ENCODE measurements at places on chromosomes 4 and X.
A peak's percentile ranks its signal among the peaks of the same experiment; 100 is the strongest.

DNA sequence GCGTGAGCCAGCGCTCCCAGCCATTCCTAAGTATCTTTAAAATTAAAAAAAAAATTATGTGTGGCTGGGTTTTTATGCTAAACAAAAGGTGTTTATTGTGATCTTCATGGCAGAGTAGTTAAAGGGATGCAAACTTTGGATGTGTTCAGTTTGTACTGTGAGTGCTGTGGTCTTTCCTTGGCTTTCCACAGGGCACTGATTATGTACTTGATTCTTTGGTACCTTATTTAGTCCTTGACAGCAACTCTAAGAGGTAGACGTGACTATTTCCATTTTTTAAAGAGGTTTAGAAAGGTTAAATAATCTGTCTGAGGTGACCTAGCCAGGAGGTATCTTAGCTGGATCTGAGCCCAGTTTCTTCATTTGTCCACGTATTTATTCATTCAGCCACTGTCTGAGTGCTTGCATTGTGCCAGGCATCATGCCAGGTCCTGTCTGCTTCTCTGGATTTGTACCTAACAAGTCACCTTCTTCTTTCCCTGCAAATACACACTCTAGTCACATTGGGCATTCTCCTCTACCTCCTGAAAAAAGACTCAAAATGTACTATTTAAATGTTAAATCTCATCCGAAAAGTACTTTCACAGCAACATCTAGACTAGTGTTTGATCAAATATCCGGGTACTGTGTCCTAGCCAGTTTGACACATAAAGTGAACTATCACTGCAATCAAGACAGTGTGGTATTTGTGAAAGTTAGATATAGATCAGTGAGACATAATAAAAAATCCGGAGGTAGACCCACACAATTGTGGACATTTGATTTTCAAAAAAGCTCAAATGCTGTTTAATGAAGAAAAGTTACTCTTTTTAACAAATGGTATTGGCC is 31.5 kb downstream of the WWC2 start:
- DNase-seq: no peak

- no peak for DNase-seq
These were observed 53.0 kb upstream of the DAPP1 start for GRCh38 chr4:99763635-99764101.

DNA sequence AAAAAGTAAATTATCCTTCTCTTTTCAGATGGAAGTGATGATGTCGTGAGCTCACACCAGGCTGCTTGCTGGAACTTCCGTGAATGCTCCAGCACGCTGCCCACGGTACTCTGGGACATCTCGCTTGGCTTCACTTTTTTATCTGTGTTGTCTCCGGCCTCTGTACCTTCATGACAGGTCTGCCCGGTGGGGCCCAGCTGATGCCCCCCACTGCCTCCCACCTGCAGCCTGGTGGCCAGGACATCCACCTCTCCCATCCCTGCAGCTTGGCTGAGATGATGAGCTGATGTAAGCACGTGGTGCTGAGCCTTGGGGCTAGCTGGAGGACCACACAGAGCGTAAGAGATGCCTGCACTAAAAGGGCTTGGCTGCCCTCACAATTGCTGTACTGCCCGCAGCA is 59.0 kb upstream of the HELT start:
- DNase-seq: no peak

DNA sequence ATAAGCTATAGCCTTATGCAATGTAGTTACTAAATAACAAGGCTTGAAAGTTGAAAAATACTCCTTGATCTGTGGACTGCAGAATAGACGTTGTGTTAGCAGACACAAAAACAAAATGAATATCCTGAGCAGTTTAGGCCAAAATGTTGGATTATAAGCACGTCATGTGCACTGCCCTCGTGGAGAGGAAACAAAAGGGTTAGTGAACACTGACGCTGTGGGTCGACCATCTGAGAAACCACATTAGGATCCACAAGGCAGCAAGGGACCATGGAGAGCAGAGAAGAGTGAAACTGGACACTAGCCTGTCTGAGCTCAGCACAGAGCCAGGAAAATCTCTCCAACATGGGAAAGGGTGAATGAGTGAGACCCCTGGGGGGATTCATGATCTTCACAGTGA is 145.3 kb downstream of the DTHD1 start:
- no peak for DNase-seq

DNA sequence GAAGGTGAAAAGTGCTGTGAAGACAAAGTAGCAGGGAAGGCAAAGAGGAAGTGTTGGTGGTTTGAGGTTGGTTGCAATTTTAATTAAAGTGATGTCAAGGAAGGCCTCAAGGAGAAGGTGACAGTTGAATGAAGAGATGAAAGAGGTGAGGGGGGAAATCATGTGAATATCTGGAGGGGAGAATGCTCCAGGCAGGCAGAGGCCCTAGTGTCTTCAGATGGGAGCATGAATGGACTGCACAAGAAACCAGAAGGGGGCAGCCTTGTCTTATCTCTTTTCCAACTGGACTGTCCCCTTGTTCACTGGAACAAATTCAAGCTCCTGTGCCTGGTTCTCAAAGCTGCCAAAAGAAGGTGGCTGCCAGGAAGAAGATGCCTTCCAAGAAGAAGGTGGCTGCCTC is 68.4 kb downstream of the MAOB start:
- DNase-seq: no peak

- peak; percentile 95 for DNase-seq
These were observed 54.3 kb downstream of the IGFBP7 start for GRCh38 chr4:57055886-57056285.

- DNase-seq: no peak
These were observed 279.8 kb downstream of the DHRSX start for GRCh38 chrX:2220829-2221567.

GRCh38 chr4:113270520-113271319 is 221.3 kb downstream of the ANK2 start:
- no peak for DNase-seq

DNA sequence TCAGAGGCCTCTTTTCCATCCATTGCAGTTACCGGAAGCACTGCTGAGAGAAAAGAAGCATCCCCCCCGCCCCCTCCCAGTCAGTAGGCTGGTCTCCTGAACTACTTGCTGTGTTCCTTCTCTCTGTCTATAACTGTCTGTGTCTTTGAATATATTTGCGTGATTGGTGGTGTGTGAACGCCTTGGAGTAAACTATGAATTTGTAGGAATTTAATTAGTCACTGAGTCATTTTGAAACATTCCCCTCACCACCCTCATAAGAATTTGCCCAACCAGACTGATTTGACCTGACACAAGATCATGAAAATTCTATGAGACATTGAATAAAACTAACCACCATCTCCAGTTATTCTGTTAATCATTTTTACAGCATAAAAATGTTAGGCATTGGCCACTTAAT is 6.7 kb upstream of the NXF3 start:
- no peak for DNase-seq

GRCh38 chr4:31220921-31221320 is 500.8 kb downstream of the PCDH7 start:
- DNase-seq: no peak

DNA sequence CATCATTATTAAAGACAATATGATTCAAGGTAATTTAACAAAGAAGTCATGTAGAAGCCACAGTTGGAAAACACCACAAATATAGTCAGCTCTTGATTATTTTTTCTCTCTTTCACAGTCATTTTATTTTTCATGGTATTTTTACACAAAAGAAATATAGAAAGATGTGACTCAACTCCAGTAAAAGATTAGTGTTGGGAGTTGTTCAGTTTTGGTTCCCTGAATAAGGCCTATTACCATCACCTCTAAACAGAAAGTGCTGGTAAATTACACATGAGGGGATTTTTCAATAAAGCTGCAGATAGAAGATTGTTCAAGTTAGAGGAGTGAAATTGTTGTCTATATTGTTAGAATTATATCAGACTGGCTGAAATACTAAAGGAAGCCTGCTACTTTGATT is 107.0 kb downstream of the DDIT4L start:
- no peak for DNase-seq

GRCh38 chr4:66574145-66574978 is 904.1 kb upstream of the EPHA5 start:
- no peak for DNase-seq

- no peak for DNase-seq
These were observed 942.3 kb upstream of the SLIT2 start for GRCh38 chr4:19309378-19309777.

- DNase-seq: no peak
These were observed 30.4 kb upstream of the RPL34 start for GRCh38 chr4:108589961-108590360.

DNA sequence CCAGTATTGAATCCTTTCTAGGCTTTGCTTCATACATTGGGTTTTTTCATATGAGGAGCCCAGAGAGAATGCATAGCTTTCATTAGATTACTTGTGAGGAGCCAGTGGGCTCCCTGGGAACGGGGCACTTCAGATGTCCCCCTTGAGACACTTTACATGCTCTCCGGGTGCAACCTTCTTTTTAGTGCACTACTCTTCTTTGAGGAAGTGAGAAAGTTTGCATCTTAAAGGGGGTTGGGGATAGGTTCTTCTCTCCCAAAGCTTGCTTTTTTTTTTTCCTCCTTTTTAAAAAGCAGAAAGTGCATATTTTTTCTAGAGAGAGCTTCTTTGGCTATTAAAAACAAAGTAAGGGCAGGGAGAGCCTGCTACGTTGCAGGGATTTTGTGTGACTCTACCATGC is 4.3 kb downstream of the HADH start:
- DNase-seq: no peak

DNA sequence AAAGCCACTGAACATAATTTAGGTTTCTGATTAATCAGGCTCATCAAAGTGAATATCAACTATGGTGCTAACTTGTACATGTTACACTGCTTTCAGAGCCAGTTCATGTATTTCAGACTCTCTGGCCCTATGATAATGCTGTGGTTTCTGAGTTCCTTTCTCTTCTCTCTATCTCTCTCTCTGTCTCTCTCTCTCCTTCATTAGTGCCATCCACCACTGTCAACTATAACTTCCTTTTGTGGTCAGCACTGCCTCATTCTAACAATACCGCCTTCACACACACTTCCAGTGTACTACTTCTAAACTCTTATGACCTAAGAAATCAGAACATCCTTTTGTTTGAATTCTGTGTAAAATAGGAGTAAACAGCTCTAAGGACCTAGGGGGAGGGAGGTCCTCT is 907.1 kb downstream of the RPA4 start:
- DNase-seq: no peak

DNA sequence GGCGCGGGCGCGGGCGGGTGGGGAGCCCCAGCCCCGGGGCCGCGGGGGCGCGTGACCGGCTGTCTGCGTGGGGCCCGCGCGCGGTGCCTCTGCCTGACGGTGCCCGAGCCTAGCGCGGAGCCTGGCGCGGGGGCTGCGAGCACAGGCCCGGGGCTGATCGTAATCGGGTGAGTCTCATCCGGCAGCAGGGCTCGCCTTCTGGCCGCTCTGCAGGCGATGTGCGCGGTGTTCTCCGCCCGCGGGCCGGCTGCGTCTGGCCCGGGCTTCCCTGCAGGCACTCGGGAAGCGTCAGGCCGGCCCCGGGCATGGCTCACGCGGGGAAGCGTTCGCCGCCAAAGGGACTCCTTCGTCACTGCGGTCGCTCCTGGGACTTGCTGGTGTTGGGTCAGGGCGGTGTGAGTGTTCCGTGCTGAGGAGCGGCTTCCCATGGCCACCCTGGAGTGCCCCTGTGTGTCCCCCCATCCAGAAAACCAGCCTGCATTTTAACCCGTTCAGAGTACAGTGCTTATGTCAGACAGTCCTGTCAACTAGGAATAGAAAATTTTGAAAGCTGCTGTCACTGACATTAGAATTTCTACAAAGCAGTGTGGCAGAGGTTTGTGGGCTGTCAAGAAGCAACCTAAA is 40.6 kb downstream of the FAM149A start:
- peak; percentile 84 for DNase-seq

DNA sequence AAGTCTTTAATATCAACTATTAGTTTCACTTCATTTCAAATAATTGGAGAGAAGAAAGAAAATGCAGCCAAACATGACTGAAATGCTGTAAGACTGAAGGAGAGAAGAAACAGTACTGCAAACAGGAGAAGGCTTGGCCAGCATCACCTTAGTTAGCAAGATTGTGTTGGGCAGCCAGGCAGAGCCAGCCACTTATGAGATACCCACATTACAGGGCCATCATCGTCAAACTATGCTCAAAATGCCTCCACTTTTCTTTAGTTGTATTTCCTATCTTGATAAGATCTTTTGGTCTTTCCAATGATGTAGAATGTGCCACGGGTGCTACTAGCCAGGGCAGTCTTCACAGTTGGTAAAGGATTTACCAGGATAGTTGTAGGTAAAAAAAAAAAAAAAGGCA is 10.9 kb upstream of the IRF2 start:
- DNase-seq: no peak

GRCh38 chrX:117092641-117093040 is 629.9 kb upstream of the CT83 start:
- no peak for DNase-seq

- no peak for DNase-seq
These were observed 123.2 kb upstream of the NAP1L5 start for GRCh38 chr4:88820698-88821415.

GRCh38 chr4:39626261-39626660 is 12.4 kb downstream of the SMIM14 start:
- DNase-seq: no peak

- no peak for DNase-seq
These were observed 398.0 kb downstream of the MAGEB5 start for GRCh38 chrX:26613956-26614355.

DNA sequence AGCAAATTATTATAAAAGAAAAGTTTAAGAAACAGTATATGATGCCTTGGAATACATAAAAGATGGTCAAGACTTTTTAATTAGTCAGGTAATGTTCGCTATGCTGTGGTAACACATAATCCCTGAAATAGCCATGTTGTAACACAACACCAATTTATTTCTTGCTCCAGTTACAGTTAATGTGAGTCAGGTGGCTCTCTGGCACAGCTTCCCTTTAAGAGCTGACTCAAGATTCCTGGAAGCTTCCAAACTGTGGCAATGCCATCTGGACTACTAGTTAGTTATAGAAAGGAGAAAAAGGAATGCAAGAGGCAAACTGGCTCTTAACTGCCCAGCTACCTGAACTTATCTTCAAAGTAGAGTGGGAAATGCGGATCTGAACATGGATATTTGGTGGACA is 210.5 kb downstream of the CHM start:
- DNase-seq: no peak
